Cortex of kidney (tissue), 1 donor: ENCODE measurements at places on chromosomes 13 and 19.

DNA sequence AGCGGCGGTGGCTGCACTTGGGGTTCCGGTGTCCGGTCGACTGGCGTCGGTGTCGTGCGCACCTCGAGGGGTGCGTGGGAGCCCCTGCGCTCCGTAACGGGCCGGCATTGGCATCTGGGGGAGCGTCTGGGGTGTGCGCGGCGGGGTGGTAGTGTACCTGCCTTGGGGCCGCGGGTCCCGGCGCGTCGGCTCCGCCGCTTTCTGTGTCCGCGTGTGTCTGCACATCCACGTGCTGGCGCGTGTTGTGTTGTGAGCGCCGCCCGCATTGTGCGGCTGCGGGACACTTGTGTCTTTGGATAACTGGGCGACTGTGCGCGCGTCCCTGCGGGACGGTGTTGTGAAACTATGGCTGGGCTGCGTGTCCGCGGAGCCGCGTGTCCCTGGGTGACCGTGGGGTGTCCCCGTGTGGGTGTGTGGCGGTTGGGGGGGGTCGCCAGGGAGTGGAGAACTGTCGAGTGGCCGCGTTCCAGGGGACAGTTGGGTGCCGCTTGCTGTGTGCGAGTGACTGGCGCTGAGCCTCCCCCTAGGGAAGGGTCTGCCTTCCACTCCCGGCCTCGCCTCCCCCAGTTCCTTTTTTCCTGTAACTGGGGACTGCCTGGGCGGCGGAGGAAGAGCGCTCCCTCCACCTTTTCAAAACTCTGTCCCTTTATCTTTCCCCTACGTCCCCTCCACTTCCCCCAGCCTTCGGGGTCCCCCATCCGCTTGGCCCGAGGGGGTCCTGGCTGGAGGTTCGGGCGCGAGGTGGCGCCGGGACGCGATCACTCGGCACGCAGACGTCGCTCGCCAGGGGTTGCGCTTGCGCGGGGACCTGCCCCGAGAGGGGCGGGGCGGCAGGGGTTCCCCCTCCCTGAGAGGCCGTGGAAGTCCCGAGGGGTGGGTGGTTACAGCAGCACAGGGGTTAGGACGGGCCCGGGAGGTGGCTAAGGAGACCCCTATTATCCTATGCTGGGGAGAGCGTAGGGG lies 5.7 kb upstream of the NFIC start:
- no peak for DNase-seq

- no peak for DNase-seq
Observed at GRCh38 chr19:52474351-52475127, 21.2 kb downstream of the ZNF578 start.

DNA sequence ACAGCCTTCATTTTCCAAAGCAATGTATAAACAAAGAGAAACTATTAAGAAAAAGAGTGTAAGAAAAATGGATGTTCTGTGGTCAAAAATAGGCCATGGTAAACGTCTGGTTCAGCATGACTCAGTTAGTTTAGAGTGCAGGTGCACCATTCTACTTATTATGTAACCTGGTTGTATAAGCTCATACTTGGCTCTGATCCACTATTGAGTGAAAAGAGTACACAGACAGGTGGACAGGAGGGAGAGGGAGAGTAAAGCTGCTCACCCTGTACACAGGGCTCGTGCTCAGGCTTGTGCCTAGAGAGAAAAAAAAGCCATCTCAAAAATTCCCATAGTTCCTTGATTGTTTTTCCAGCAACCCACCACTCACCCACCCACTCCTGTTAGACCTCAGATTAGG lies 85.8 kb upstream of the ZNF91 start:
- DNase-seq, result no peak

- no peak for DNase-seq
Observed at GRCh38 chr13:105353654-105354053, 1181.8 kb downstream of the EFNB2 start.

GRCh38 chr19:33687481-33688170 lies 65.9 kb downstream of the CHST8 start:
- DNase-seq, result no peak

GRCh38 chr19:48480183-48480557 lies 11.0 kb downstream of the CYTH2 start:
- no peak for DNase-seq

DNA sequence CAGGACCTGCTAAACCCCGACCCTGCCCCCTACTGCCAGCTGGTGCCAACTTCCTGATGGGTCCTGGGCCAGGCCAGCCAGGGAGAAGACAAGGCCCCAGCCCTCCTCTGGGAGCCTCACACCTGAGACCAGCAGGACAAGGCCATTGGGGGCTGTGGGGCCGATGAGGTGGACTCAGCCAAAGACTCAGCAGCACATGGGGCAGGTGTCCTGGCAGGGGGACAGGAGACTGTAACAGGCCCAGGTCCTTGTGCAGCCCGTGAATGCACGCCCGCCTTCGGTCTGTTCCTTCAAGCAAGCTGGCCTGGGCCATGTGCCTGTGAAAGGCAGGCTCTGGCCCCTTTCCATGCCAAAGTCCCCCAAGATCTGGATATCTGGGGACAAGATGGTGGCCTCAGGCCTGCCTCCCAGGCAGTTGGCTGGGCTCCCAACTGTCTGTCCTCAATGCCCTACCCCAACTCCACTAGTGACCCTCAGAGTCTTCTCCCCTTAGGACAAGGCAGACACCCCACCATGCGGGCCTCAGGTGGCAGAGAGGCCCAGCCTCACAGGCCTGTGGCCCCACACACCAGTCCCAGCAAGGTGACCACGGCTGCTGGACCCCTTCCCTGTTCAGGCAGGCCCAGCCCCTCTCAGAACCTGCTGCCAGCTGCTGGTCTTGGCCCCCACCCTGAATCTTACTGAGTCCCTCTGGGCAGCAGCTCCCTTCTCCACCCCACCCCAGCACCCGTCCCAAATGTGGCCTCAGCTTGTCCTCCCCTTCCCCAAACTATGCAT lies 12.3 kb downstream of the CEACAM19 start:
- no peak for DNase-seq

DNA sequence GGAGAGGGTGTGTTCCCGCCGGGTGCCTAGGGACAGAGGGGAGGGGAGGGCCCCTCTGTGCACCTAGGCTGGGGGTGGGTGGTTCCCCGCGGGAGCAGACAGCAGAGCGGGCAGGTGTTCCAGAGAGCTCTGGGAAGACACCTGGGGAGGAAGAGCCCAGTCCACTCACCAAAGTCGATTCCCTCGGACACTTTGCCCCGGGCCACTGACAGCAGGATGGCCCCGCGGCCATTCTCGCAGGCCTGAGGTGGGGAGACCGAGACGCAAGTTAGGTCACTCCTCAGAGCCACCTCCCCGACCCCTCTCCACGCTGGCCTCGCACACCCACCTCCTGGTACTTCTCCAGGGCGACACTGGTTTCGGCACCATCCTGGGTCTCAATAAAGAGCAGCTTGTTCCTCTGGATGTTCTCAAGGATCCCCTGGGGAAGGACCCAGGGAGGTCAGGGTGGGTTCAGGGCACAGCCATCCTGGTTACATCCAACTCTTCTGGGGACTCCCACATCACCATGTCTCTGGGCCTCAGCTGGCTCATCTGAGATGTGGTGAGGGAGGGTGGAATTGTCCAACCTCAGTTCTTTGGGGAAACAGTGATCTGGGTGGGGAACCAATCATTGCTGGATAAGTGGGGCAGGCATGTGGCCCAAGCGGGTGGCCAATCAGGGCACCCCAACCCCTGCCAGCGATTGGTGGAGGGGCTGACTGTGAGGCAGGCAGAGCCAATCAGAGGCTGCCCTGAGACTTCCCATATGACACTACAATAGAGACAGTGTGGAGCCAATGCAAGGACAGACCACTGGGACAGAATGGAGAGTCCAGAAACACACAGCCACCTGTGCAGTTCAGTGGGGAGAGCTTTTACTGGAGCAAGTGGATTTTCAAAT lies 12.6 kb downstream of the KLC3 start:
- DNase-seq, result no peak

GRCh38 chr13:78736142-78736541 lies 77.2 kb upstream of the OBI1 start:
- no peak for DNase-seq

DNA sequence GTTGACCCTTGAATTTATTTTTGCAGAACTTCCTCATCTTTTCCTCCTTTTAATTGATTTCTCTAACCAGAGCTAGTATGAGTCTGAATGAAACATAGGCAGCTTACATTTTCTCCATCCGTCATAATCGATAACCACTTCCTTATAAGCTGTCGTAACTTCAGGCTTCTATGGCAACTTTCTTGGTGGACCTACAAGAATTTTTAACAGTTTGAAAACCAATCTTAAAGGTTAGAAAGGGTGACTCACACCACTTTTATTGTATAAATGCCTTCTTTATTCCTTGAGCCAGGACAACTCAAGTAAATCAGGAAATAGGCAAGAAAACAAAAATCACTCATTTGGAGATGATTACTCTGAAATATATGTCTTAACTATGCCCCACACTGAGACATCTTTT lies 105.7 kb upstream of the KL start:
- no peak for DNase-seq

GRCh38 chr13:101757446-101758039 lies 305.1 kb downstream of the ITGBL1 start:
- no peak for DNase-seq

- no peak for DNase-seq
Observed at GRCh38 chr19:46218160-46218559, 11.4 kb upstream of the IGFL1 start.

DNA sequence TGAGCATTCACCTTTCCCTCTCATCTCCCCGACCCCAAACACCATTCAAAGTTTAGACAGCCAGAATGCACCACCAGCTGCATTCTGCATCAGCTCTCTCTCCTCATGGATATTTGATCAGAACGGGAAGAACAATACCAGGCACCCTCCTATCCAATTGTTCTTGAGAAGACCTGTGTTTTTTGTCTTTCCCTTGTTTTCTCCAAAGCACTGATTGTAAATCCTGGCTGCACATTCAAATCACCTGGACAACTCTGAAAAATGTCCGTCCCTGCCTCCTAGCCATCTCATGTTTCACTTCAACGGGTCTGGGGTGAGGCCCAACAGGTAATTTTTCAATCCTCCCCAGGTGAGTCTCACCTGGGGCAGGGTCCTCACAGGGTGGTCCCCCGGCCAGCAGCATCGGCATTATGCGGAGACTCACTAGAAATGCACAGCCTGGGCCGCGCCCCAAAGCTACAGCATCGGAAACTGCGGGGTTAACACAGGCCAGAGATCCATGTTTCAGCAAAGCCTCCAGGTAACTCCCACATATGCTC lies 5.5 kb downstream of the IRS2 start:
- no peak for DNase-seq

DNA sequence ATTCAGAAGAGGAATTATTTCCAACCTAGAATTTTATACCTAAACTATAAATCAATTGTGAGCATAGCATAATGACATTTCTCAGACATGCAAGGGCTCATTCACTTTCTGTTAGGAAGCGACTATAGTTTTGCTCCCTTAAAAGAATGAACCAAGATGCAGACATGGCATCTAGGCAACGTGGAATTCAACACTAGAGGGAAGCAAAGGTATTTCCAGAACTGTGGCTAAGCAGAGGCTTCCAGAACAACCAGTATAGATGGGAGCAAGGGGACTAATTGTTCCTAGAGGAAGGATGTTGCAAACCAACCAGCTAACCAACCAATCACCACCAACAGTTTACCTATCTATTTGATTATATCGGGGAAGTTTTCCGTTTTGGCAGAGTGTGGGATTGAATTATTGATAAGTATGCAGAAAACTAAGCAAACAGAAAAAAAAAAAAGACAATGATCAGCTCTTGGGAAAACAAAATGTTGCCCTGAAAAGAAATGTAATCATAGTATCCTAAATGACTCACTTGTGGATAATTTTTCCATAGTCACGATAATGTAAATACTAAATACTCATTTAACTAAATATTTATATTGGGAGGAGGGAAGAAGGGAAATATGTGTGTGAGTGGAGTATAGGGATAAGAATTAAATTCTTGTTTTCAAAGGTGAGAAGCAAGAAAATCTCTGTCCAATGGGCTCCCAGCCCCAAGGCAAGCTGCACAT lies 21.1 kb downstream of the ARL11 start:
- no peak for DNase-seq
